T follicular helper cell (primary cell): ENCODE measurements at places on chromosomes 6 and 20.

DNA sequence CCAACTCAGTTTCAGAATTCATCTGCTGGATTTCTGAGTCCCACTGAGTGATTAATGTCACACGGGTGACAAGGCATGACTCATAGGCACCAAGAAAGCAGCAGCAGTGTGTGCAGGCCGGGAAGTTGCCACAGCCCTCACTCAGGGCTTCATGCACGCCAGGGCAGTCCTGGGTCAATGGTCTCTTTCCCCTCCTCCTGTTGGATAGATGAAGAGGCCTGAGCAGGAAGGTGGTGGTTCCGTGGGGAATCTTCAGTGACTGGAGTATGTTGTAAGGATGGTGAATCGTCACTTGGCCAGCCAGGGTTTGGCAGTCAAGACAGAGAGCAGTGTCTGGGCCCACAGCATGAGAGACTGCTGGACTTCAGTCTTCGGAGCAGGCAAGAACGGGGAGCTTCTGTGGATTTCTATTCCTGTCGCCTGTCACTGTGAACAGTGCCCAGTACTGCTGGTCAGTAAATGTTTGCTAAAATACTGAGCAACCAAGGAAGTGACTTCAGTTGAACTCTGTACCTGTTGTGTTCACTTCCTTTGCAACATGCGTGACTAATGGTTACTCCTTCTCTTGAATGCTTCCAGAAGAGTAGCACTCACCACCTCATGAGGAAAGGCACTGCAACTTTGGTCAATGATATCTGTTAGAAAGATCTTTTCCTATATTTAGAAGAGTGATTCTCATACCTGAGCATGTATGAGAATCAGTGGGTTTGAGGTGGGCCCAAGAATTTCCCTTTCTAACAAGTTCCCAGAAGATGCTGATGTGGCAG, 62.0 kb upstream of the CD93 start:
- DNase-seq, result no peak

GRCh38 chr20:47857569-47858464, 72.5 kb upstream of the SULF2 start:
- no peak for DNase-seq

GRCh38 chr6:30495993-30496392, 6.7 kb downstream of the HLA-E start:
- DNase-seq, result no peak

DNA sequence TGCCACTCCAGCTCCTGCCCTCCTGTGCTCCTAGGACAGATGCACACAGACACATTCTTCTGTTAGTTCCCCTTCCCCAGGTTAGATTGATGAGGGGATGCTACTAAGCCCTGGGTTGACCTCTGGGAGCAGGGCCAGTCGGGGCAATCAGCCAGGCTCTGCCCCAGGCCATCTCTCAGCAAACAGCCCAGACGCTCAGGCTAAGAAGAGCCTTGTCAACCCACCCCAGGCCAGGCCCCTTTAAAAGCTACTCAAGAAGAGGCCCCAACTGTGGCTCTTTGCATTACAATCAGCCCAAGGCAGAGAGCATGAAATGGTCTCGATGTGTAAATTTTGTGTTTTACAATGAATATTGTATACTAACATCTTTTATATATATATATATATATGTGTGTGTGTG, 107.4 kb downstream of the TFAP2A start:
- DNase-seq, result no peak

GRCh38 chr6:157981132-157981394, 600 bp upstream of the SYNJ2 start:
- DNase-seq, result no peak

GRCh38 chr20:1108437-1108920, 9.9 kb upstream of the PSMF1 start:
- peak; percentile 17 for DNase-seq

GRCh38 chr6:27694547-27694874, 217.7 kb downstream of the OR2B2 start:
- no peak for DNase-seq

DNA sequence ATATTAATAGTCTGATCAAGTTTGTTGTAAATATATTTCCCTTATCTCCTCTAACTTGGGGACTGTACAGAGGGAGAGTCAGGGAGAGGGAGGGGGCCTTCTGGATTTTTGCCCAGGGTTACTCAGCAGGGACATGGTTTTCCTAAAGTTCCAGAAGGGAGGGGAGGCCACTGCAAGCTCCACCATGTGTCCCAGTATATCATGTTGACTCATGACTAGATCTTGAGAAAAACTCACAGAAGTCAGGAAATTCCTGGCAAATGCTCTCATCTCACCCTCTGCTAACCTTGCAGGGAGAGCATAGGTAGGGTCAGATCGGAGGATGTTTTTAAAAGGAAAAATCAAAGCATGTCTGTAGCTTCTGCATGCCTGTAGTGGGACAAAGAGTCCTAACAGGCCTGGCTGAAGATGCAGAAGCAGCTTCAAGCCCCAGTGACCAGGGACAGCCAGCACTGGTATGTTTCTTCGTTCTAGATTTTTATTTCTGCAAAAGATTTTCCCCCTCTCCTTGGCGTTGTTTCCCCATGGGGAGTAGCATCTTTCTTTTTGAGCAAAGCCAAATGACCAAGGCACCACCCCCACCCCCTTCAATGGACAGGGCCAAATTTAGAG, 272.9 kb upstream of the SUPT3H start:
- DNase-seq, result no peak

DNA sequence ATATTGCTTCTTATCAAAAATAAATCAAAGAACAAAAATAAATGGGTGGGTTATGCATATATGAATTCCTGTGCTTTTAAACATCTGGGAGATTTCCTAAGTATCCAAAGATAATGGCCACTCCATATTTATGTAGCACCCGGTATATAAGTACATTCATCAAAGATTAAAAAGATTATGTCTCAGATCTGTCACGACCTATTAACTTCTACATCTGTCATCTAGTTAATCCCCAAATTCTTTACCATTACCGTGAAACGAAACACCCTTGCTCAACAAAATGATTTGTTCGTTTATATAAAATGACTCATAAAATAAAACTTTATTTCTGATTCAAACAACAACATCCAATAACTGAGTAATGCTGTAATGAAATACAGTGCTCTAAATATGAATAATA, 64.8 kb upstream of the FOXQ1 start:
- no peak for DNase-seq

- no peak for DNase-seq
These were observed 351.2 kb downstream of the CDC5L start for GRCh38 chr6:44738601-44739146.

GRCh38 chr6:136403110-136403980, 113.7 kb upstream of the BCLAF1 start:
- no peak for DNase-seq

- no peak for DNase-seq
These were observed 23.3 kb downstream of the C20orf173 start for GRCh38 chr20:35506179-35506578.

DNA sequence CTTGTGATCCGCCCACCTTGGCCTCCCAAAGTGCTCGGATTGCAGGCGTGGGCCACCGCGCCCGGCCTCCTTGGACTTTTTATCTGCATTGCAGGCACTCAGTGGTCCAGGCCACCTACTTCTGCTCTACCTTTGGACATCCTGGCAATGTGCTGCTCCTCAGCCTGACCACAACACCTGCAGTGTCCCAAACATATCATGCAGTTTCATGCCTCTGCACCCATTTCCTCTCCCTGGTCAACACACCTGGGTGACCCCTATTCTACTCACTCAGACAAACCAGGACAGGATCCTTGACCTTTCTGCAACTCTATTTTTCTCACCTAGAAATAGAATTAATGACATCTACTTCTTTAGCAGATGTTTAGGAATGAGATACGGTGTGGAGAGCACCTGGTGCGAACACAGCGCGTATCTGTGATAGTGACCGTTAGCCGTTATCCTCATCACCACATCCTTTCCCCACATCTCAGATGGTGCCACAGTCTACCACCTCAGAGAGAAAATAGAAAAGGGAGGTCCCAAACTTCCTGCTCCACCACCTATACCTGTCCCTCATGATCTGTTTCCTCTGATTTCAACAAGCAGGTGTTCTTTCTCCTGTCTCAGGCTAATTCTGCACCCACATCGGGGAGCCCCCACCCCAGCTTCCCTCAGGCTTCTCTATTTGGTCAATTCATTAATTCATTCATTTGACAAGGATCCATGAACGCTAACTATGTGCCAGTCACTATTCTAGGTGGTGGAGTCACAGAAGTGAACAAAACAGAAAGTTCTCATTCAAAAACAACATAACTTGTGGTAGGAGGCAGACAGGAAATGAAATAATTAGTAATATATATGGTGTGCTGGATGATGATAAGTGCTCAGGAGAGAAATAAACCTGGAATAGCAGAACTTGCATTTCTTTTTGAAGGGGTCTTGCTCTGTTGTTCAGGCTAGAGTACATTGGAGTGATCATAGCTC, 4.3 kb upstream of the BTN3A2 start:
- no peak for DNase-seq

GRCh38 chr6:69732045-69732444, 64.8 kb downstream of the LMBRD1 start:
- no peak for DNase-seq

- no peak for DNase-seq
These were observed 24.9 kb upstream of the PHACTR2 start for GRCh38 chr6:143652841-143653331.

DNA sequence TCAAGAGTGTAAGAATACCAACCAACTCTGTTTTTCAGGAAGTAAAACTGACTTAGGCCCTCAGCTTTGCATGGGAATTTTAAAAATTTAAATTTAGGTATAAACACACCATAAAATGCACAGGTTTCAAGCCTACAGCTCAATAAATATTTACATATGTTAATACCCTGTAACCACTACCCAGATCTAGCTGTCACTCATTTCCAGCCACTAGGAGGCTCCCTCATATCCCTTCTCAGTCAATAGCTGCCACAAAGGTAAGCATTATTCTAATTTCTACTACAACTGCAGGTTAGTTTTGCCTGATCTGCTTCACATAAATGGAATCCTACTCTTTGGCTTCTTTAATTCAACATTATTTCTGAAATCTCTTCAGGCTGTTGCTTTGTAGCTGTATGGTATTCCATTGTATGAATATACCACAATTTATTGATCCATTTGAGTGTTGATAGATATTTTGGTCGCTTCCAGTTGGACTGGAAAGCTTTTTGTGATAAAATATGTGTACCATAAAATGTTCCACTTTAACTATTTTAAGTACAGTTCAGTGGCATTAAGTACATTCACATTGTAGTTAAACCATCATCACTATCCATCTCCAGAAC, 32.5 kb upstream of the MEI4 start:
- no peak for DNase-seq

- no peak for DNase-seq
These were observed 8.5 kb downstream of the C6orf89 start for GRCh38 chr6:36893976-36894932.

DNA sequence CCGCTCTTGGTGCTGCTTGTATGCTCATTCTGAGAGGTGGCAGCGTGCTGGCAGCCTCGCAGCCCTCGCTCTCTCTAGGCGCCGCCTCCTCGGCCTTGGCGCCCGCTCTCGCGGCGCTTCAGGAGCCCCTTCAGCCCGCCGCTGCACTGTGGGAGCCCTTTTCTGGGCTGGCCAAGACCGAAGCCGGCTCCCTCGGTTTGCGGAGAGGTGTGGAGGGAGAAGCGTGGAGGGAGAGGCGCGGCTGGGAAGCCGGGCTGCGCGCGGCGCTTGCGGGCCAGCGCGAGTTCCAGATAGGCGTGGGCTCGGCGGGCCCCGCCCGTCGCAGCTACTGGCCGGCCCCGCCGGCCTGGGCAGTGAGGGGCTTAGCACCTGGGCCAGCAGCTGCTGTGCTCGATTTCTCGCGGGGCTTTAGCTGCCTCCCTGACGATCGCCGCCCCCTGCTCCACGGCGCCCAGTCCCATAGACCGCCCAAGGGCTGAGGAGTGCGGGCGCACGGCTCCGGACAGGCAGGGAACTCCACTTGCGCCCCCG, 19.5 kb upstream of the FAM8A1 start:
- DNase-seq, result no peak

DNA sequence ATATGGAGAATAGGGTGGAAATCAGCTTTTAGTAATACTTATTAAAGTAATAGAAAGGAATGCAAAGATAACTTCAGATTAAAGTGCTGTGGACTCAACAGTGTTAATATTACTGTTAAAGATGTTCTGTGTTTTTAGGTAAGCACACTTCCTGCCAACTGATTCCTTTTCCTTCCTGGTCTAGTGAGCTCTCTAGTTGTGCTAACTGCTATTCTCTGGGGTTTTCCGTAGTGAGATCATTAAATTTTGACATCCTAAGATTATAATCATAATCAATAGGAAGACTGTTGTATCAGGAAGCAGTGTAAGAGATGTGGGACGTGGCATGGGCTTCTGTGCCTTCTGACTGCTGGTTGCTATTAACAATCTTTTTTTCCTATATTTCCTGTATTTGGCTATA, 1.2 kb upstream of the TMEM217 start:
- no peak for DNase-seq
